ENCODE measurements at places on chromosomes 11 and 22.

DNA sequence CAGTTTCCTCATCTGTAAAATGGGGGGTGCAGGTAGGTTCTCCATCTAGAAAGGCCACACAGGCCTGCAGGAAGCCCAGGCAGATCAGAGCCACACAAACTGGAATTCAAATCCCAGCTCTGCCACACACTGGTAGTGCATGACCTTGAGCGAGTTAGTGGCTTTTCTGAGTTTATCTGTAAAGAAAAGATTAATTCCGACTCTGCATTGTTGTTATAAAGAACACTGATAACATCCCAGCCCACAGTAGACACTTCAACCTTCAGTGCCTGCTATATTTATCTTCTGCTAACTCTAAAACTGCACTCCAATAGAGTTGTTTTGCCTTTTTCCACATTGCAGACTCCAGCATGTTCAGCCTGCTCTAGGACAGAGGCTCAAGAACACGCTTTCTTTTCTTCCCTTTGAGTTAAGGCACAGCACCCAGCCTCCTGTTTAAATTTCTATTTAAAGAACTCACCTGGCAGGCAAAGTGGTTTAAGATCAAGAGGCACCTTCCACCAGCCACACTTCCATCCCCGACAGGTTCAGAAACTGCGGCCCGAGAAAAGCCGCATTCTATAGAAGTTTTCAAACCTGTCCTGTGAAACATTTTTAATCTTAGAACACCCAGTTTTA lies 133.9 kb downstream of the PLEKHA7 start:
- DNase-seq: no peak

- no peak for DNase-seq
These were observed 27.5 kb downstream of the ABCC8 start for GRCh38 chr11:17449158-17449557.

DNA sequence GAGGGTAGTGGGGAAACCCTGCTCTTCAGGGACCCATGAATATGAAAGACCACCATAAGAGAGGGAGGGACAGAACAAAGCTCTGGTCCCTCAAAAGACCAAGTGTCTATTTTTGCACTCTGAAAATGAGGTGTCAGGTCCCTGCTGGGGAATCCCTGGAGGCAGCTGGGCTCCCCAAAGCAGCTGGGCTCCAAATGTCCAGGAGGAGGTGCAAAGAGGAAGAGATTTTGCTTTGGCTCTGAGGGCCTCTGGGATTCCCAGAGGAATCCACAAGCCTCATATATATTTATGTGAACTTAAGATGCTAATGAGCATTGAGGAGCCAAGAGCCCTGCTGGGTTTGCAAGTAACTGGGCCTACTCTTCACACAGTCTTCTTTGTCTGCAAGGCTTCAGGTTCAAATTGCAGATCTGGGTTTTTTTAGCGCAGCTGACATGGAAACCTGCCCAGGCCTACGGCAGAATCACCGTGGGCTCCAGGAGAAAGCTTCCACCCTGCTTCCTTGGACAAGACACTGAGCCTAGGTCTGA lies 26.0 kb downstream of the CLMP start:
- DNase-seq: no peak

GRCh38 chr11:2537010-2537705 lies 92.3 kb downstream of the KCNQ1 start:
- DNase-seq: no peak

- DNase-seq: no peak
These were observed 604.7 kb downstream of the TBC1D22A start for GRCh38 chr22:47367107-47367690.

- DNase-seq: no peak
These were observed 2.1 kb downstream of the CDC42BPG start for GRCh38 chr11:64842366-64842759.

DNA sequence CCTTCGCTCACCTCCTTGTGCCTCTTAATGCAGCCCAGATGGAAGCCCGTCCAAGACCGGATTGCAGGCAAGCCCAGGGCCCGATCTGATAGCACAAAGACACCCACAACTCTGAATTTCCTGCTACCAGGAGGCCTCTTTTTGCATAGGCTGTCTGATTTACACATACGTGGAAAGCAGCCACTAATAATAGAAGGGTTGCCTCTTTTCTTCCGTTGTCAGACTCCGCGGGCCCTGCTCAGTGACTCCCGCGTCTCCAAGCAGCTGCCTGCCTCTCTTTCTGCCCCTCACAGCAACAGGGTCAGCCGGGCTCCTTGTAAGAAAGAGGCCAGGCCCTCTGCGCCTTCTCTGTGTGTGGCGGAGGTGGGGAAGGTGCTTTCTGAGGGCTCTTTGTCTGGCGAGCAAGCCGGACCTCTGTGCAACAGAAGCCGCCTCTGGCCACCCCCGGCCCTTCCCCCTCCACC lies 26.7 kb downstream of the FLI1 start:
- DNase-seq: no peak

- DNase-seq: no peak
These were observed 43.7 kb downstream of the MED15 start for GRCh38 chr22:20550851-20551744.

- DNase-seq: peak; percentile 75
These were observed 16.0 kb downstream of the SLC43A1 start for GRCh38 chr11:57499413-57499982.

DNA sequence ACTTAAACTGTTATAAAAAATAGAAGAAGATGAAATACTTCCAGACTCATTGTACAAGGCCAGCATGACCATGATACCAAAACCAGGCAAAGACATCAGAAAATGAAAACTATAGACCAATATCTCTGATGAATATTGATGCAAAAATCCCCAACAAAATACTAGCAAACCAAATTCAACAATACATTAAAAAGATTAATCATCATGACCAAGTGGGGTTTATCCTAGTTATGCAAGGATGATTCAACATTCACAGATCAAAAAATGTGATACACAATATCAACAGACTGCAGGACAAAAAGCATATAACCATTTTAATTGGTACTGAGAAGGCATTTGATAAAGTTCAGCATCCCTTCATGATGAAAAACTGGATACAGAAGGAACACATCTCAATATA lies 824.5 kb upstream of the RAG2 start:
- no peak for DNase-seq

- no peak for DNase-seq
These were observed 1.5 kb downstream of the TRIM6 start for GRCh38 chr11:5597953-5598352.

- no peak for DNase-seq
These were observed 554.6 kb upstream of the ANO3 start for GRCh38 chr11:25777343-25777742.

GRCh38 chr22:24526191-24526590 lies 28.7 kb downstream of the GUCD1 start:
- no peak for DNase-seq

DNA sequence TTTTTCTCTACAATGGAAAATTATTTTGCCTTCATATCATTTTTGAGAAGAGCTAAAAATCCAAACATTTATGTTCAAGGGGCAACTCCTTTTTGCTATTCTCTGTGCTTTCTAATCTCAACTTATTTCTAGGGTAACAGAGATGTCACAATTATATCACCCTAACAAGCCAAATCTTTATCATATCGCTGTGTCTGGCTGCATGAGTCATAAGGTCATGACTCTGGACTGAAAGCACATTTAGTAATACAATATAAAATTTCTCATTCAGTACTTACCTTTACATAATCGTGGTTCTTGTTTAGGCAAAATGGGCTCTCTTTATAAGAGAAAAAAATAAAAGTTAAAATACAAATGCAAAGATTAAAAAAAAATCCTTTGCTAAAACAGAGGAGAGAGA lies 326.0 kb downstream of the CASP12 start:
- DNase-seq: no peak

DNA sequence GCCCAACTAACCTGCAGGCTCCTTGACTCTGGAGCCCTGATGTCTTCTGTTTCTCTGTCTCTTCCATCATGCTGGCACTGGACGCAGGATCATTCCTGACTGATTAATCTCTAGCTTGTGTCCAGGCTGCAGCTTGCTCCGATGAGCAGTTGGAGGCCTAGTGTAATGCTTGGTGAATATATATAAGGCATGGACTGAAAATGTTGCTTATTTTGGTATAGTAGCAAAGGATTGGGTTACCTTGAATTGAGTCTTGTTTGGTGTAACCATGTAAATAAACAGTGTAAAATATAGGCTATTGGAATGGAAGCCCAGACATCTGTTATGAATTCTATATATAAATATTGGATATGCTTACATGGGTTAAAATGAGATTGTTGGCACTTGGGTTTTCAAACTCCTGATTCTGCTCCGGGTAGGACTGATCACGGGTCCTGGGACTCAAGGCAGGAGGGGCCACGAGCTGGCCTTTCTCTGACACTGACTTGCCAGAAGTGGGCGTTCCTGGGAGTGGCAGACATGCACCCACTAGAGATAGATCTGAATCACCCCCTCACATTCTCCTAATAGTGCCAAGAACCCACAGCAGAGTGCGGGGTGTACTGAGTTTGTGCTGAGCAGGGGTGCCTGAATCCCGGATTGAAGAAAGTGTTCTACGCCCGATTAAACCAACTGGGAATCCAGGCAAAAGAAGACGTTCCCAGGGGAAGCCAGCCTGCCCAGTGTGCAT lies 25.8 kb downstream of the LRP5 start:
- DNase-seq: no peak

DNA sequence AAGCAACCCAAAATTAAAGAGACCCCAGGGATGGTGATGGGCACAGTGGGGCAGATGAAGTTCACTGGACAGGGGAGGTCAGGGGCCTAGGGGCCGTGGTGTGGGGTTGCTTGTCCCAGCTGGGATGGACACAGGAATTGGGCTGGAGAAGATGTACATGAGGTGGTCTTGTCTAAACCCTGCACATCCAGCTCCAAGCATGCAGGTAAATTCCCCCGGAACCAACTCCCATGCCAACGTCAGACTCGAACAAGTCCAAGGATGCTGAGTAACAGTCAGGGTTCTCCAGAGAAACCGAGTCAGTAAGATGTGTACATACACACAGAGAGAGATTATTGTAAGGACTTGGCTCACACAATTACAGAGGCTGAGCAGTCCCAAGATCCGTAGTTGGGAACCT lies 28.9 kb downstream of the TSPAN32 start:
- no peak for DNase-seq

DNA sequence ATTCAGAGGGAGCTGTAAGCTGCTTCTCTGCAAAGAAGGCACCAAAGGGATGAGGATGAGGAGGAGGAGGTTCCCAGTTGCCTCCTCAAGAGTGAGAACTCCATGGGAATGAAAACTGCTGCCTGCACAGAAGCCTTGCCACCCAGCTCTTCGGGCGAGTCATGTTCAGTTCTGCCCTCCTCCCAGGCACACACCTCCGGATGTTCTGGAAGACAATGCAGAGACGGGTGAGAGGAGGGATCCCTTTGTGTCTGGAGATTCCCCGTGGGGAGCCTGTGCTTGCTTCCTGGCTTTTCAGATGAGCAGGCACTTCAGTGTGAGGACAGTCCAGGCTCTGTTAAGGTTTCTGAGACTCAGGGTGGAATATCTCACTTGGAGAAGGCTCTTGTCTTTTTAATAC lies 295.6 kb downstream of the DDX10 start:
- no peak for DNase-seq

- DNase-seq: no peak
These were observed 5.9 kb upstream of the RAC2 start for GRCh38 chr22:37249986-37250385.

GRCh38 chr11:65448418-65449105 lies 26.0 kb downstream of the NEAT1 start:
- DNase-seq: no peak

DNA sequence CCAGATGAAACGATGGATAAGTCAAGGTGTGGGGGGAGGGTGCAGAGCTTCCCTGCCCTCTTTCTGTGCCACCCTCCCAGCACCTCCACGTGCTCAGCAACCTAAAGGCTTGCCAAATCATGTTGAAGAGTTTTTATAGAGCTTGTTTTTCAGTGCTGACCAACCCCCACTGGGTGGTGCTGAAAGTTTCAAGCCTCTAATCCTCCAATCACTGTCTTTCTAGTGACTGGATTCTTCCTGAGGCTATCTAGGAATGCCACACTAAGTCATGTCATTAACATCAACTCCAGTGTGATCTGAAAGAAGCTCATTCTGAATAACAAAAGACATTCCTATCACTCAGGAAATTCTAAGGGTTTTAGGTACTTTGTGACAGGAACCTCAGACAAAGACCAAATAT lies 382.6 kb downstream of the DYNC2H1 start:
- no peak for DNase-seq

DNA sequence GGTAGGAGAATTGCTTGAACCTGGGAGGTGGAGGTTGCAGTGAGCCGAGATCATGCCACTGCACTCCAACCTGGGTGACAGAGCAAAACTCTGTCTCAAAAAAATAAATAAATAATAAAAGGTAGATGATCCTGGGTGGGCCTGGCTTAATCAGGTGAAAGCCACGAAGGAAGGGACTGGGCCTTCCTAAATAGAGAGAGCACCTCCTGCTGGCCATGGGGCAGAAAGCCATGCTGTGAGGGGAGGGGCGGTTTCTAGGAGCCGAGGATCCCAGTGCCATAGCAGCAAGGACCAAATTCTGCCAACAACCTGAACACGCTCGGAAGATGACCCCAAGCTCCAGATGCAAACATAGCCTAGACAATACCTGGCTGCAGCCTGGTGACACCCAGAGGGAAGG lies 24.5 kb upstream of the DGKZ start:
- DNase-seq: no peak

DNA sequence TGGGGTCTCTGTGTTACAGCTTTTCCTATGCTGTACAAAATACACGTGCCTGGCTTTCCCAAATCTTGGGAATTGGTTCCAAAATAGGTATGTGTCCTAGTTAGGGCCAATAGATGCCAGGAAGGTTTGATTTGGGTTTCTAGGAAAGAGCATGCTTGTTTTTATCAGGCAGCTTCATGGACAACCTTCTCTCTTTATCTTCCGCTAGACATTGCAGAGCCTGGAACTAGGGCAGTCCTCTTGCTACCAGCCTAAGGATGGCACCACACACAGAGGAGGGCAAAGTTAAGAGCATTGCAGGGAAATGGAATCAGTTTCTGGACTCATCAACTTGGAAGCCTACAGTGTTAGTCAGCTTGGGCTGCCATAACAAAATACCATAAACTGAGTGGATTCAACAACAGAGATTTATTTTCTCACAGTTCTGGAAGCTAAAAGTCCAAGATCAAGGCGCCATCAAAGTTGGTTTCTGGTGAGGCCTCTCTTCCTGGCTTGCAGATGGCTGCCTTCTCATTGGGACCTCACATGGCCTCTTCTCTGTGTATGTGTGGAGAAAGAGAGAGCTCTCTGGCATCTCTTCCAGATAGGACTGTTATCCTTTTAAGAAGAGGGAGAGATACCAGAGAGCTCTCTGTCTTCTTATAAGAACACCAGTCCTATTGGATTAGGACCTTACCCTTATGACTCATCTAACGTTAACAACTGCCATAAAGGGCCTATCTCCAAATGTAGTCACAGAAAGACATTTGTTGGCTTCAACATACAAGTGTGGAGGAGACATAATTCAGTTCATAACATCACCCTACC lies 27.3 kb upstream of the CREB3L1 start:
- peak; percentile 59 for DNase-seq
